Heart right ventricle (tissue), 16 donors: ENCODE measurements at places on chromosomes 12 and 14. TPM values are rescaled to one million over a fixed set of nuclear protein-coding genes. Genes with fewer than 3 reads are reported as not detected.

- DNase-seq = no peak
These were observed 17.4 kb downstream of the ZDHHC17 start for GRCh38 chr12:76781321-76781720.

The C12orf42 gene
- total RNA-seq = not detected

The PTCSC3 gene
- total RNA-seq = not detected

The PLD4 gene
- 0.47 TPM for total RNA-seq

The TAS2R19 gene
- total RNA-seq = 0.25 TPM
